ENCODE measurements at places on chromosomes 6 and 20.

- DNase-seq, result no peak
Observed at GRCh38 chr6:161455848-161456247, 182.0 kb upstream of the AGPAT4 start.

- DNase-seq, result no peak
Observed at GRCh38 chr6:48184648-48185047, 73.7 kb upstream of the PTCHD4 start.

DNA sequence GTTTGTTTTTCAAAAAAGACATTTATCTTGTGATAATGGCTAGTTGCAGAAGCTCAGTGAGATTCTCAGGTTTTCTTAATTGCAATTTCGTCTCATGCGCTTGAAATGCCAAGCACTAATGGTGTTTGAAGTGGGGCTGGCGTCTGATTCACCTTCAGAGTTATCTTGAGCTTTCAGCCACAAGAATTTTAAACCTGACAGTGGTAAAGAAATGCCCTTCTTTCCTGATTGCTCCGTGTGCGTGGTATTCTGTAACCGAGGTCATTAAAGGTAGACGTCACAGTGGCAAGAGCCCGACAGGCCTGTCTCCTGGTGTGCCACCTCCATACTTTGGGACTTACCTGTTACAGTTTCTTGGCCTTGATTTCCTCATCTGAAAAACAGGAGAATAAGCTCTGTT is 126.5 kb upstream of the QKI start:
- DNase-seq, result no peak

DNA sequence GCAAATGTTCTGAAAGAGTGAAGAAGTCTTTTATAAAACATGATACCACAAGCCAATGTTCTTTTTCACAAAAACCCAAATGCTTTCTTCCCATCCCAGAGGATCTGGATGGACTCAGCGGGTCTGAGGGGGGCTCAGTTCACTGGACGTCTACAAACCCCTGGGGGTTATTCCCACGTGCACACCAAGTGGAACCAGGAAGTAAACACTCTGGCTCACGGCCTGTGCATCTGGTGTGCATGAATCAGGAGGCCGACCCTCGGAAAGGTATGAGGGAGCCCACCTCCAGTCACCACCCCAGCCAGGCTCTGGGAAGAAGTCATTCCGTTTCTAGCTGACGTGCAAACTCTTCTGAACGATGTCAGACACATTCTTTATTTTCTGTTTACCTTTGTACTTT is 252.2 kb downstream of the DLL1 start:
- DNase-seq, result peak; percentile 8

DNA sequence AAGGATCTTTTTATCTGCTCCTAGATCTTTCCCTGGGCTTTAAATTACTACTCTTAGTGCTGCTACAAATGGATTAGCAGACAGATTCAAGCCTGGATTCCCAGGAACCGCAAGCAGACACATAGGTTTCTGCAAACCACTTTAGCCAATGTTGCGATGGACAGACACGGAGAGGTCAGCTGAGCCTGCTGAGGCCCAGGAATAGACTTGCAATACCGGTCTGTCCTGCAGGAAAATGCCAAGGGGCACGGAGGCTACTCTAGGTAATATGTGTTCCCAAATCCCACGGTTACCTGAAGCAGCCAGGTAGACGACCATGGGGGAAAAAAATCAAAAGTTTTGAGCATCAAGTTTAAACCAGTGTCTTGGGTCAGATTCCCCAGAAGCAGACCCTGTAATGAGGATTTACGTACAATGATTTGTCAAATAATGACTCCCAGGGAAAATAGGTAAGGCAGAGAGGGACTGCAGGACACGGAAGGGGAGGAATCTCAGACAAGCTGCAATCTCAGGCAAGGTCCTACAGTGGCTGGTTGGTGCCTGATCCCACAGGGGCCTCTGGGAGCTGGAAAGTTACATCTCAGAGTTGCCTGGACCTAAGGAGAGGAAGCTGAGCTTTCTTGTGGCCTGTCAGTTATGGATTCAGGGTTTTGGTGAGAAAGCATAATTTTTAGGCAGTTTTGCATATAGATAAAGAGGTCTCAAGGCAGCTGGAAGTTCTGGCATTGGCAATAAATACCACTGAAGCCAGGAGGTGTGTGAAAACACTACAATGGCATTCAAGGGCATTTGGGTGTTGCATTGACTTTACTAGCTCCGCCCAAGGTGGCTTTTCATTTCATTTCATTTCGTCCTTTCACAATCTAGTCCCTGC is 12.5 kb downstream of the OTOR start:
- no peak for DNase-seq

GRCh38 chr6:73394577-73395354 is at the start of gene DDX43:
Gene DDX43, plus strand, starts transcription at chr6:73394828. Its CDS starts 78 bp downstream, at chr6:73394906.
- DNase-seq, result peak; percentile 24

- no peak for DNase-seq
Observed at GRCh38 chr6:39389484-39389767, 66.9 kb upstream of the KCNK16 start.

- no peak for DNase-seq
Observed at GRCh38 chr20:51402201-51402600, 140.3 kb downstream of the NFATC2 start.

DNA sequence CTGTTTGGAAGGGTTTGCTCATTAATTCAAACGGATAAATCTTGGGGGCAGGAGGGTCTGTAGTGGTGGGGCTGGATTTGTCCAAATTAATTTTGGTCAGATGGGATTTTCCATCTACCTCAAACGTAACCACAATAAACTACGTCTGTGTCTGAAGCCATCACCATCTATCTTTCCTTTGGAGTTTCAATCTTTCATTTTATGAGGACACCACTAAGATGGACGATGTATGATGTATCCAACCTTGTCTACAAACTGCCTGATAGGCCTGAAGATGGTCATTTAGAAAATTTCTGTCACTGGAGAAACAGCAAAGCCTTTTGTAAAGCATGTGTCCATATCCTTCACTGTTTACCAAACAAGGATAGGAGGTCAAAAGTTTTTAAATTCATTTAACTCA is 138.6 kb upstream of the MARCKS start:
- no peak for DNase-seq

GRCh38 chr6:36904114-36904513 is 18.4 kb downstream of the C6orf89 start:
- DNase-seq, result no peak

DNA sequence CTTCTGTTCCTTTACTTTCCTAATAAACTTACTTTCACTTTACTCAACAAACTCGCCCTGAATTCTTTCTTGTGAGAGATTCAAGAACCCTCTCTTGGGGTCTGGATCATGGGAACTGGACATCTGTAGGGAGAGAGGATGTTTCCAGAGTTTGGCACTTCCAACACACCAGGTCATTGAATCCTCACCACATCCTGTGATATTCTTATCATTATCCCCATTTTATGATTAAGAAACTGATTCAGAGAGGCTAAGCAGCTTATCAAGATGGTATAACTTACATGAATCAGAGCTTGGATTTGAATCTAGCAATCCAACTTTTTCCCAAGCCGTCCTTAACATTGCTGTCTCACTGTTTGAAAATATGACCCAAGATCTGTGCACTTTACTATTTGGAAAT is 15.5 kb downstream of the PPIL6 start:
- no peak for DNase-seq

- no peak for DNase-seq
Observed at GRCh38 chr6:151948002-151948743, 140.7 kb downstream of the ESR1 start.

GRCh38 chr6:52984247-52984646 is 10.8 kb downstream of the GSTA4 start:
- no peak for DNase-seq

DNA sequence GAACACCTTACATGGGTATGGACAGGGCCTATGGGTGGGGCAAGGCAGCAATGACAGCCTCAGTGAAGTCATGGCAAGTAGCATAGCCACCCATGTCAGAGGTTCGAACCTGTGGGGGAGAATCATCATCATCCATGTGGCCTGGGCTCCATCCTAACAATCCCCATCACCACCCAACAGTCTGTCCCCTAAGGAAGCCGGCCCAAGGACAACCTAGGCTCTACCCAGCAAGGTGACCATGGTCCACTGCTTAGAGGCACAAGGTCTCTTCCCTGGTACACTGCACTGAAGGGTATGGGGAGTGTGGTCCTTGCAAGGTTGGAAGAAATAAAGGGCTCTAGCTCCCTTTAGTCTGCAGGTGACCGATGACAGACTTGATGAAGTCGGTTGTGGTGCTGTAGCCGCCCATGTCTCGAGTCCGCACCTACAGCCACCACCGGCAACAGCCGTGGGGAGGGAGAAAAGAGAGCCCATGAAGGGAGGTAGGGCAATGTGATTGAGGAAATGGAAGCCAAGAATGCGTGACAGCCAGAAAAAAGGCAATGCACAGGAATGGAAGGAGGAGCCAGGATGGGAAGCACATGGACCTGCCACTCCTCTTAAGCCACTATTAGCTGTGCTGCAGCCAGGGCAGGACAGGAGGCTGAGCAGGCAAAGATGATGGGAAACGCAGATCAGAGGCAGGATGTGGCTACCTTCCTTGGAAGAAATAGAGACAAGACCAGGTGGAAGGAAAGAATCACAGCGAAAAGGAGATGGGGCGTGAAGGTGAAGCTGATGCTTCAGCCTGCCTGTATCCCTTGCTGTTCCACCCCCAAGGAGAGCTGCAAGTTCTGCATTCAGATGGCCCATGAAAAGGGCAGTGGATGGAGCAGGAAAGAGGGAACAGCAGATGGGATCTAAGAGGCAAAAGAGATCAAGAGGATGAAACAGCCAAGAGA is 5.3 kb downstream of the IDH3B start:
- no peak for DNase-seq

GRCh38 chr6:114997813-114998292 is 655.0 kb upstream of the HS3ST5 start:
- no peak for DNase-seq

GRCh38 chr6:136066005-136066404 is 184.1 kb downstream of the MTFR2 start:
- no peak for DNase-seq

GRCh38 chr6:21360336-21360735 is 233.2 kb upstream of the SOX4 start:
- DNase-seq, result no peak

DNA sequence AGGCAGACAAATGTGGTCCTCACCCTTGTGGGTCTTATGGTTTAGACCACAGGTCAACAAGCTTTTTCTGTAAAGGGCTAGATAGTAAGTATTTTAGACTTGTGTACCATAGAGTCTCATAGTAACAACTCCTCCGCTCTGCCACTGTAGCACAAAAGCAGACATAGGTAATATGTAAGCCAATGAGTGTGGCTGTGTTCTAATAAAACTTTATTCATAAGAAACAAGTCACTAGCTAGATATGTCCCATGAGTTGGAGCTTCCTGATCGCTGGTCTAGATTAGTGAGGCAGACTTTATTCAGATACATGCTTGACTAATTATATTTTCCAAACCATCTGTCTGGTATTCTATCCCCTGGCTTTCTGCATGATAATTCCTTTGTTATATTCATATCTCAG is 196.4 kb upstream of the TSHZ2 start:
- no peak for DNase-seq

- DNase-seq, result peak; percentile 50
Observed at GRCh38 chr20:63519668-63520503, 679 bp upstream of the PPDPF start.

All from gastrocnemius medialis (tissue), 4 donors.